Right ventricle myocardium inferior (tissue), 1 donor: ENCODE measurements at places on chromosomes 13 and 19. TPM values are rescaled to one million over a fixed set of nuclear protein-coding genes. Genes with fewer than 3 reads are reported as not detected.

The BST2 gene
- 54.5 TPM for total RNA-seq

DNA sequence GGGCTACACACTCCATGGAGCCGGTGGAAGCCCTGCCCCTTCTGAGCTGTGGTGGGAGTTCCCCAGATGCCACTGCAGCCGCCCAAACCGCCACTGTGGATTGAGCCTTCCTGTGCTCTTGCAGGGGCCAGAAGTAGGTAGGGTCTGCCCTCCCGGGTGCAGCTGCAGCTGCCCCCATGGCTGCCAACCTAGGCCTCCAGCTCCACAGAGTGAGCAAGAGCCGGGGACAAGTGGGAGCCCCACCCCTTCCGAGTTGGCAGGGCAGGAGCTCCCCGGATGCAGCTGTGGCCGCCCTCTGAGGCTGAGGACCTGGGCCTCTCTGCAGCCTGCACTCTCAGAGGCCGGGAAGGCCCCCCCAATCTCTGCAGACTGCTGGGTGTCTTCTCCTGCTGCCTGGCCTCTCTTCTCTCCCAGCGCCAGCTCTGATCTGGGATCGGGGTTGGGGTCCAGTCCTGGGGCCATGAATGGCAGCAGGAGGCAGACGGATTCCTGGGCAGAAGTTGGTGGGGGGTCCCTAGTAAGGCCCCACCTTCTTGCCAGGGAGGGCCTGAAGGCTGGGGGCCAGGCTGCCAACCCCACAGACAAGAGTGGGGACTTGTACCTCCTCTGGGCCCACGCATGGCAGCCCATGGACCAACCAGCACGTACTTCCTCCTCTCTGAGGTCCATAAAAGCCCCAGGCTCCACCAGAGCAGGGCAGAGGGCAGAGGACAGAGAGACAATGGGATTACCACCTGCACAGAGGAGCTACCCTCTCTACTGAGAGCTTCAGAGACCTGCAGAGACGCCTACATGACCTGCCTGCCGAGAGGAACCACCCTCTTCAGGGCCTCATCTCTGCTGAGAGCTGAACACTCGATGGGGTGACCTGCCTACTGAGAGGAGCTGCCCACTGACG is 28.9 kb downstream of the AP2S1 start:
- DNase-seq = peak; percentile 68

The SYNGR4 gene
- not detected for total RNA-seq

GRCh38 chr19:52748336-52748950 is 13.6 kb upstream of the ZNF611 start:
- no peak for DNase-seq

DNA sequence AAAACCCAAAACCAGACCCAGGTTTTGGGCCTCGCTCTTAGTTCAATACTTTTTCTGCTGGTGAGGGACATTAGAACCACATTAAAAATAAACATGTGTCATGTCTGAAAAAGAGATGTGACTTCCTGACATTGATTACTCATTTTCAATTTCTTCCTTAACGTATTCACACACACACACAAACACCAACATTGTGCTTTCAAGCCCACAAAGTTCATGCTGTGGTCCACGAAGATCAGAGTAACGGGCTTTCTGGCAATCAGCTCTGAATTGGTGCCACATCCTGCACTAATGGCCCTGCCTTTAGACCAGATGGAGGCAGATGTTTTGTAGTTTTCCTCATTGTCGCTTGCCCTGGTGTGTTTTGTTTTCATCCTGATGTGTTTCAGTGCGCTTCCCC is 47.9 kb upstream of the POMP start:
- no peak for DNase-seq

DNA sequence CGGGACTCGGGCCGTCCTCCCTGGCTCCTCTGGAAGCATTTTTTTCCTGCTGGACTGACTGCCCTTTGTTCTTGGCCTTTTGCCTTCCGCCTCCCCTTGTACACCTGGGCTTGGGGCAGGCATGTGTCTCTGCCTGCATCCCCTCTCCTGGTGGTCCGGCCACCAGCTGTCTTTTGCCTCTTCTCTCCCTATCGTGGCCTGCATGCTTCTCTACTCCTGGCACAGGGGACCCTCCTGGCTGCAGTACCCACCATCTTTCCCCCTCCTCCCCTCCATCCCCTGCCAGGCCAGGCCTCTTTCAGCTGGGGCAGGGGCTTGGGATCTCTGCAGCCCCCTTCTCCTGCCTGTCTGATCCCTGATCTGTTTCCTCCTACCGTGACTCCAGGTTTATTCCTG is 12.1 kb downstream of the WTIP start:
- DNase-seq = no peak

The FFAR1 gene
- total RNA-seq = not detected
